ENCODE measurements at places on chromosomes 6 and 20. TPM values are rescaled to one million over a fixed set of nuclear protein-coding genes. Genes with fewer than 3 reads are reported as not detected.
A peak's percentile ranks its signal among the peaks of the same experiment; 100 is the strongest.

DNA sequence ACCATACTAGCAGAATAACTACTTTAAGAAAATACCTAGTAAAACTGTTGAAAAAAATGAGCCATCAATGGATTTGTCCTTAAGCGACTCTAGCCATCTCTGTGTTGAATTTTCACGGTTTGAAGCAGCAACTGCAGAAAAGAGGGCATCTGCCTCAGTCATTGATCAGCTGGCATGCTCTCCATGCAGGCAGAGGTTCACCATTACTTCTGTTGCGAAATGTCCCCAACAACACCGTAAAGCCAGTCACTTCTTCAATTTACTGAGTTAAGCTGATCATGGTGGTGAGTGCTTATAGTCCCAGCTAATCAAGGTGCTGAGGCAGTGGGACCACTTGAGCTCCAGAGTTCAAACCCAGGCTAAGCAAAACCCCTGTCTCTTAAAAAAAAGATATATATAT is 11.1 kb downstream of the TPD52L1 start:
- H3K27ac ChIP-seq = no peak overlapping the region
- H3K27me3 ChIP-seq = peaks cover 12% of the 10 kb centered on the region
- no peaks in the 10 kb centered on the region for H3K36me3 ChIP-seq
- DNase-seq = no peak
- no peak overlapping the region for H3K4me3 ChIP-seq

DNA sequence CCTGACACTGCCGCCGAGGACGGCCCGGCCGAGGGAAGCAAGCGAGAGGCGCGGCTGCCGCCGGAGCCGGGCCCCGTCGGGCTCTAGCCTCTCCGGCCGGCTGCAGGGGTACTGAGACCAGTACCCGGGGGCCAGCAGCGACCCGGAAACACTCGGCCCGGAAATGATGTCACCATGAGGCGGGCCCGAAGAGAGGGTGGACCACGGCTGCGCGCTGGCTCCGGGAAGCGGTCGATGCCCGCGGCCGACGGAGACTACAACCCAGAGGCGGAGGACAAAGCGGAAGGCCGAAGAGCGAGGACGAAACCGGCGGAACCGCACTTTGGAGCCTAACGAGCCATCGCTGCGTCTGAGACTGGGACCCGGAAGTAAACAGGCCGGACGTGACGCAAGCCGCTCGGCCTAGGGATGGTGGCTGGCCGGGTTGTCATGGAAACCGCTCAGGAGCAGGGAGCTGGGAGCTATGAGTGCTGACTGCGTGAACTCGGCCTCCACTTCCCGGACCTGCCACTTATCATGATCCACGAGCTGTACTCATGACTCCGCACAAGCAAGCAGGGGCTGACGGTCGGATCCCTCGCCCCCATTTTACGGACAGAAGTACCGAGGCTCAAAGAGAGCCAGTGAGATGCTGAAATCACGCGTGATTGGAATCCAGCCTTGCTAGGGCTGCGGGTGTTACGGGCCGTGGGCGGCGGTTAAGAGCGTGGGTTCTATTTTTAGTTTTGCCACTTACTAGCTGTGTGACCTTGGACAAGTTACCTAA is at the start of gene SPATA2:
Gene SPATA2 (minus strand): TSS at position 150 of the 766 bp plus-strand sequence. CDS start 7,039 bp downstream, outside the sequence.
- no peaks in the 10 kb centered on the region for H3K36me3 ChIP-seq
- H3K27ac ChIP-seq = peak within 1 kb of the TSS; percentile 99
- H3K27me3 ChIP-seq = no peaks in the 10 kb centered on the region
- DNase-seq = peak; percentile 95
- peak within 1 kb of the TSS; percentile 91 for H3K4me3 ChIP-seq
- H3K4me1 ChIP-seq = peaks cover 31% of the 10 kb centered on the region

DNA sequence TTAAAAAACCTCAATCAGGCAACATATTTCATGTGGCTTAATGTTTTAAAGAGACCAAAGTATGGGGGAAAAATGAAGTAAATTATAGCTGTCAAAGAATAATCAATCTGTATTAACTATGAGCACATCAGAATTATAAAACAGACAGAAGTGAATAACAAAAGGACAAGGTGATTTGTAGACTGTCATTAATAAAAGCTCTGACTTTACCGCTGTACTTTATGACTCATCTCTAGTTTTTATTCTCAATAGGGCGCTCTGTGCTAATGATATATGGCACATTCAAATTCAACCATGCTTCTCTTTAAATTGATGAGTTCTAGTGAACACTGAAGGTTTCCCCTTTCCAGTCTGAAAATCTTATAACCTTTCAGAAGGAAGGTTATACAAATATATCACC is 72.0 kb downstream of the PREP start:
- peaks cover 34% of the 10 kb centered on the region for H3K36me3 ChIP-seq
- H3K27me3 ChIP-seq = no peaks in the 10 kb centered on the region
- H3K27ac ChIP-seq = no peak overlapping the region
- H3K4me3 ChIP-seq = no peak overlapping the region
- peaks cover 18% of the 10 kb centered on the region for H3K4me1 ChIP-seq
- no peak for DNase-seq

DNA sequence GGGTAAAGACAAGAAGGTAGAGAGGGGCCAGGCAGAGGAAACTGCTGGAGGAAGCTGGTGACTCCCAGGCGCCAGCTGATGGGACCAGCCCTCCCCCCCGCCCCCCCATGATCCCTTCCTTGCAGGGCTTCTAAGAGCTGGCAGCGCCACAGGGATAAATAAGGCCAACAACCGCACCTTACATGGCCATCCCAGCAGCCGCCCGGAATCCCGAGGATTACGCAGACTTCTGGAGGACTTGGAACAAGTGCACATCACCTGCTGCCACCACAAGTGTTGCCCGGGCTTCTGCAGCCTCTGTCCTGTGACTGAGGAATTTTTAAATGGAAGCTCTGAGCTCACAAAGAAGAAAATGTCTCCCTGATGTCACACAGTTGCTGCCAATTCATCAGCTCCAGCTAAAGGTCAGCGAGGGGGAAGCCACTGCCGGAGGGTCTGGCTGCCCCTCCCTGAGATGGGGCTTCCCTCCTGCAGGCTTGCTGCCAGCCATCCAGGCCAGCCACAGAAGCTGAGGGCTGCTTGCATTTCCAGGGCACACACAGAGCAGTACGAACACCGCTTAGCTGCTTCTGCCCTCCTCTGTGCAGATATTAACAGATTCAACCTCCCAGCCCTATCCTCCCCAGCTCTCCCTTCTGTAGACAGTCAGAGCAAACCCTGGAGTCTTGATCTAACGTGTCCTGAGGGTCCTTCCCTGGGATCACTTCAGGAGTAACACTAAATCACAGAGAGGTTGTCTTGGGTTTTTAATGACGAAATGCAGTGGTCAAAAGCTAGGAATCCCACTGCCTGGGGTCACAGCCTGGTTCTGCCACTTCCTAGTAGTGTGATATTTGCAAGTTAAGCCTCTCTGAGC is 38.6 kb upstream of the PIM1 start:
- no peak overlapping the region for H3K4me3 ChIP-seq
- peaks cover under 1% of the 10 kb centered on the region for H3K27me3 ChIP-seq
- no peak overlapping the region for H3K27ac ChIP-seq

GRCh38 chr6:71512256-71512655 is 223.6 kb downstream of the OGFRL1 start:
- DNase-seq = no peak
- no peaks in the 10 kb centered on the region for H3K4me1 ChIP-seq
- H3K36me3 ChIP-seq = no peaks in the 10 kb centered on the region
- H3K4me3 ChIP-seq = no peak overlapping the region
- H3K27me3 ChIP-seq = peaks cover 9% of the 10 kb centered on the region

- H3K4me1 ChIP-seq = no peaks in the 10 kb centered on the region
- H3K36me3 ChIP-seq = no peaks in the 10 kb centered on the region
- H3K4me3 ChIP-seq = no peak overlapping the region
- DNase-seq = no peak
Measured at GRCh38 chr20:46279103-46279502, 29.2 kb downstream of the CDH22 start.

GRCh38 chr20:59145924-59146779 is 17.5 kb upstream of the ZNF831 start:
- no peaks in the 10 kb centered on the region for H3K27me3 ChIP-seq
- H3K27ac ChIP-seq = peak overlapping the region; percentile 82
- DNase-seq = no peak
- peak overlapping the region; percentile 69 for H3K4me3 ChIP-seq
- H3K36me3 ChIP-seq = peaks cover 4% of the 10 kb centered on the region

DNA sequence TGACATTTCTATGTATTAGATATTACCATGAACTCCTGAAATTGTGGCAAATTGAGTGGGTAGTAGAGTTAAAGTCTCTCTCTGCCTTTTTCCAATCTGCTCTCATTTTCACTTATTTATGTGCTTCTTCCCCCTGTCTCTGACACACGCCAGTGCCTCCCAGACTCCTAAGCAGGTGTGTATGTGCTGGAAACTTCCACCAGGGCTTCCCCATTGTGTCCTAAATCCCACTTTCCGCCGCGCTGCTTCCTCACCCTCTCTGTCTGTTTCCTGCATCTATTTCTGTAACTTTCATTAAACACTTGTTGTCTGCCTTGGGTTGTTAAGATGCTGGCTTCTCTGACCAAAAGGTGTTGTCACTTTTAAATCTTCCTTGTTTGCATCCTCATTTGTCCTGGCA is 97.6 kb upstream of the HDGFL1 start:
- peaks cover 5% of the 10 kb centered on the region for H3K36me3 ChIP-seq
- H3K27me3 ChIP-seq = no peaks in the 10 kb centered on the region
- H3K4me1 ChIP-seq = no peaks in the 10 kb centered on the region
- DNase-seq = no peak

TRIM31 gene
- not detected for total RNA-seq

HSPA12B gene
- total RNA-seq = not detected

GRIK2 gene
- not detected for total RNA-seq

LAMA2 gene
- total RNA-seq = 0.53 TPM
